Smooth muscle cell of the pulmonary artery (primary cell): ENCODE measurements at places on chromosomes 6 and 20. TPM values are rescaled to one million over a fixed set of nuclear protein-coding genes. Genes with fewer than 3 reads are reported as not detected.

Gene FRK
- 1.6 and 2.8 TPM in 2 replicates for total RNA-seq

Gene DEFB132
- total RNA-seq: not detected in 2 replicates

Gene CLPSL2
- total RNA-seq: not detected in 2 replicates

Gene CDH4
- 0.07 and 0.10 TPM in 2 replicates for total RNA-seq

Gene GPR6
- total RNA-seq: not detected in 2 replicates

Gene MLIP
- total RNA-seq: 0.26 and 0.40 TPM in 2 replicates

Gene LAMA4
- total RNA-seq: 518 and 576 TPM in 2 replicates

Gene NKX2-2
- not detected in 2 replicates for total RNA-seq

Gene PKIG
- 42.1 and 61.0 TPM in 2 replicates for total RNA-seq

Gene IP6K3
- total RNA-seq: 0.03 and 0.20 TPM in 2 replicates

Gene ZNF391
- total RNA-seq: 1.2 and 1.6 TPM in 2 replicates

Gene SAPCD1
- total RNA-seq: 0.78 and 0.79 TPM in 2 replicates

Gene PRND
- total RNA-seq: not detected in 2 replicates

Gene MYBL2
- 1.3 and 2.4 TPM in 2 replicates for total RNA-seq

Gene MOXD1
- 41.5 and 73.5 TPM in 2 replicates for total RNA-seq

Gene CCN6
- total RNA-seq: 0.10 TPM in 1 of 2 replicates, not detected in the other

Gene C6orf120
- total RNA-seq: 45.2 and 47.6 TPM in 2 replicates

Gene TAGAP
- not detected in 2 replicates for total RNA-seq

Gene PCNA
- total RNA-seq: 69.8 and 70.1 TPM in 2 replicates

Gene MICB
- total RNA-seq: 14.8 and 15.8 TPM in 2 replicates

Gene PRSS16
- 0.33 and 0.40 TPM in 2 replicates for total RNA-seq

Gene CST4
- total RNA-seq: 0.33 and 0.50 TPM in 2 replicates

Gene SEMG1
- total RNA-seq: not detected in 2 replicates

Gene PPARD
- total RNA-seq: 17.1 and 22.5 TPM in 2 replicates

Gene SLC17A2
- 0.07 TPM in 1 of 2 replicates, not detected in the other for total RNA-seq

Gene SCAND1
- 25.2 and 32.3 TPM in 2 replicates for total RNA-seq

Gene ZSWIM1
- 5.8 and 6.0 TPM in 2 replicates for total RNA-seq
